ENCODE measurements at places on chromosomes 5 and 9. TPM values are rescaled to one million over a fixed set of nuclear protein-coding genes. Genes with fewer than 3 reads are reported as not detected.
A peak's percentile ranks its signal among the peaks of the same experiment; 100 is the strongest.

Gene MEIKIN
- polyA plus RNA-seq = not detected

Gene DNAJC25
- 6.7 TPM for polyA plus RNA-seq

Gene GMCL2
- polyA plus RNA-seq = not detected

Gene GFI1B
- polyA plus RNA-seq = 0.14 TPM

Gene FOXD4L6
- not detected for polyA plus RNA-seq

Gene SLCO6A1
- not detected for polyA plus RNA-seq

Gene WDR38
- polyA plus RNA-seq = not detected

Gene WNT8A
- polyA plus RNA-seq = not detected

Gene NUTM2G
- polyA plus RNA-seq = not detected

Gene RARS1
- 18.4 TPM for polyA plus RNA-seq

Gene PCDHA4
- polyA plus RNA-seq = 0.70 TPM

Gene PDE6A
- not detected for polyA plus RNA-seq

Gene SLC22A5
- 7.1 TPM for polyA plus RNA-seq

GRCh38 chr9:32707326-32707725 lies 71.9 kb upstream of the TAF1L start:
- no peak overlapping the region for H3K27ac ChIP-seq
- no peak for DNase-seq

- H3K4me3 ChIP-seq = no peak overlapping the region
- no peaks in the 10 kb centered on the region for H3K27me3 ChIP-seq
- no peaks in the 10 kb centered on the region for H3K36me3 ChIP-seq
- DNase-seq = no peak
These were observed 20.2 kb upstream of the EGFL7 start for GRCh38 chr9:136642439-136642921.

DNA sequence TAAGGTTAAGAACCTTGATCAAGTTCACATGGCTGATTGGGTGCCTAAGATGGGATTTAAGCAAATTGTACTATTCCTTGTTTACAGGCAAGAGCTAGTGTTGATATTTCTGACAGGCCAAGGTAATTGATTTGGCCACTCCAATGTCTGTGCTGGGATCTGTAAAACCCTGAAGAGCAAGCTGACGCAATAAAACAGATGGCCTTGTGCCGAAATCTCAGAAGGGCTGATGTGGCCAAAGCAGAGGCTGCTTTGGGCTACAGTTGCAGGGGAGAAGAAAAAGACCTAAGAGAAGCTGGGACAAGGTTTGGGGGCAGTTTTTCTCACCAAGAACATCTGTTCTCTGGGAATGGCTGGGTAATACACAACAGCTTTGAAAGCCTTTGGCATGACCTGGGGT lies 463.2 kb upstream of the ZNF608 start:
- peaks cover 5% of the 10 kb centered on the region for H3K4me1 ChIP-seq
- H3K27me3 ChIP-seq = no peaks in the 10 kb centered on the region
- H3K4me3 ChIP-seq = no peak overlapping the region
- peak; percentile 71 for DNase-seq
- H3K27ac ChIP-seq = no peak overlapping the region

- no peaks in the 10 kb centered on the region for H3K27me3 ChIP-seq
- no peak overlapping the region for H3K4me3 ChIP-seq
- peaks cover 19% of the 10 kb centered on the region for H3K4me1 ChIP-seq
- peak overlapping the region; percentile 2 for H3K27ac ChIP-seq
- peak; percentile 12 for DNase-seq
- no peaks in the 10 kb centered on the region for H3K36me3 ChIP-seq
These were observed 319.5 kb downstream of the ADGRV1 start for GRCh38 chr5:90878081-90878480.

- no peaks in the 10 kb centered on the region for H3K4me1 ChIP-seq
- H3K27me3 ChIP-seq = no peaks in the 10 kb centered on the region
- H3K36me3 ChIP-seq = no peaks in the 10 kb centered on the region
- no peak overlapping the region for H3K27ac ChIP-seq
- no peak for DNase-seq
- no peak overlapping the region for H3K4me3 ChIP-seq
These were observed 175.3 kb upstream of the BRINP1 start for GRCh38 chr9:119544492-119544891.

DNA sequence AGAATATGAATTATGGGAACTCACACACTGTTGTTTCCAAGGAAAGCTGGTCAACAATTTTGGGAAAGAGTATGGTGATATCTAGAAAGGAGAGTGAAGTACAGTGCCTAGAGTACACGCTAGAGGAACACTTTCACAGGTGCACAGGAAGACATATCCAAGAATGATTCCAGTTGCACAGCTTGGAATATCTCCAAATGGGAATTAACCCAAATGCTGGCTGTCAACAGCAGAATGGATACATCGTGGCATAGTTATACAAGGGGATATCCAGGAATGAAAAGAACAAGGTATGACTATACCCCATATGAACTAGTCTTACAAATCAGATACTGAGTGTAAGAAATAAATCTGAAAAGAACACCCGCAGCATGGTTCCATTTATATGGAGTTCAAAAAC lies 231.3 kb downstream of the FSTL4 start:
- no peaks in the 10 kb centered on the region for H3K27me3 ChIP-seq
- no peak for DNase-seq
- H3K36me3 ChIP-seq = no peaks in the 10 kb centered on the region

GRCh38 chr5:153158608-153159007 lies 331.9 kb upstream of the GRIA1 start:
- no peak overlapping the region for H3K27ac ChIP-seq
- no peaks in the 10 kb centered on the region for H3K36me3 ChIP-seq
- no peaks in the 10 kb centered on the region for H3K27me3 ChIP-seq
- no peaks in the 10 kb centered on the region for H3K4me1 ChIP-seq

DNA sequence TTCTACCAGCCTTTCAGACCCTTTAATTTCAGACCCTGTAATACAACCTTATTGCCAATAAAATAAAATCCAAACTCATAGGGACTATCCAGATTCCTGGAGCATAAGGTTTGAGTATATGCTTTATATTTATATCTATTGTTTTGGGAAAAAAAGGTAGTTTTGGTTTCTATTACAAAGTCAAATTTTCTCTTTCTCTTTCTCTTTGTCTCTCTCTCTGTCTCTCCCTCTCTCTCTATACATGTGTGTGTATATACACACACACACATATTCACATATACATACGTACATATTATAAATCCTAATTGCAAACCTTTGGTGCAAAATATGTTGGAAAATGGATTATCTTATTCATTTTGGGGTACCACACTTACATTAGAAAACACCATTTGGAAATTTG lies 39.0 kb downstream of the TMEM232 start:
- no peaks in the 10 kb centered on the region for H3K4me1 ChIP-seq
- no peak overlapping the region for H3K27ac ChIP-seq
- no peak for DNase-seq

DNA sequence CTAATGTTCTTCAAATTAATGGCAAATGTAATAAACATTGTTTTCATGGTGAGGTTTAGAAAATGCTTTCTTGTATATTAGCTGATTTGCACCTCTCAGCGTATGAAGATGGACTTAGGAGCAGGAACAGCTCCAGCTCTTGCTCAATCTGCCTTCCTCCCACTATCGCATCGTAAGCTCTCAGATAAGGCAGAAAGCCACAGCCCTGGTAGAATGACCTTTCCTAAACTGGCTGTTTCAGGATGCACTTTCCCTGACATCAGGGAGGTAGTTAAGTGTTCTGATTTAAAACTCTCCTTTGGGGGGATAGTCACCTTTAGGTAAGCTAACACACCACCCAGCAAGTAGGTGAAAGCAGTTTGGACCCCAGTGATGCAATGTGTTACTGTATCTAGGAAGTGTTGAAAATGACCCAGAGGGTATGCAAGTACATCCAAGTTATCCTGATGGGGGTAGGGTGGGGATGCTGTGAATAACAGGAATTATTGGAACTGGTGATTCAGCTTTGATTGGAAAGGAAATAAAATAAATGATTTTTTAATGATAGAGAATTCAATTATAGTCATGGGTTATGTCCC lies 72.3 kb downstream of the LMNB1 start:
- H3K4me3 ChIP-seq = no peak overlapping the region
- H3K4me1 ChIP-seq = no peaks in the 10 kb centered on the region
- no peaks in the 10 kb centered on the region for H3K27me3 ChIP-seq

GRCh38 chr9:126295082-126295477 lies 31.5 kb upstream of the MVB12B start:
- DNase-seq = no peak
- H3K4me1 ChIP-seq = no peaks in the 10 kb centered on the region
- H3K27me3 ChIP-seq = no peaks in the 10 kb centered on the region
- no peak overlapping the region for H3K4me3 ChIP-seq
- no peaks in the 10 kb centered on the region for H3K36me3 ChIP-seq
- H3K27ac ChIP-seq = no peak overlapping the region

DNA sequence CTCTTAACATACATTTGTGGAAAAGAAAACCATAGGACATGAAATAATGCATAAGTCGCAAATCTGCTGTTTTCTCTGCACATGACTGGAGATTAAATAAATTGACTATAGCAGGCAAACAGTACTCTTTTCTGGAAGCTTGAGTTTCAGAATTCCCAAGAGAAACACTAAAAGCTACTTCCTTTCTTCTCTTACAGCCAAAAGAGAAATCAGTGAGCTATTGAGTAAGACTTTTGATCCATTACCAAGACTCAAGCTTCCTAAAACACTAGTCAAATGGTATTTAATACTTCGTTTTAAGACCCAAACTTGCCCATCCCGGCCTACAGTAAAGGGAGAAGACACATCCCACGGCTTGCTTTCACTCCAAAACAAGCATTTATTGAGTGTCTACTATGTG lies 335.8 kb upstream of the PUM3 start:
- H3K27me3 ChIP-seq = no peaks in the 10 kb centered on the region
- DNase-seq = no peak
- no peaks in the 10 kb centered on the region for H3K4me1 ChIP-seq
- H3K36me3 ChIP-seq = no peaks in the 10 kb centered on the region
- H3K4me3 ChIP-seq = no peak overlapping the region

GRCh38 chr5:146467760-146468159 lies 20.6 kb downstream of the TCERG1 start:
- no peak overlapping the region for H3K27ac ChIP-seq
- no peak overlapping the region for H3K4me3 ChIP-seq
- no peak for DNase-seq
- H3K4me1 ChIP-seq = no peaks in the 10 kb centered on the region
- H3K36me3 ChIP-seq = peaks cover 35% of the 10 kb centered on the region

GRCh38 chr9:124270504-124271335 lies 13.0 kb downstream of the NEK6 start:
- H3K4me3 ChIP-seq = no peak overlapping the region
- DNase-seq = peak; percentile 87
- H3K27me3 ChIP-seq = no peaks in the 10 kb centered on the region
- no peaks in the 10 kb centered on the region for H3K36me3 ChIP-seq
- peak overlapping the region; percentile 29 for H3K27ac ChIP-seq

- H3K27me3 ChIP-seq = no peaks in the 10 kb centered on the region
- H3K36me3 ChIP-seq = no peaks in the 10 kb centered on the region
- no peaks in the 10 kb centered on the region for H3K4me1 ChIP-seq
- H3K27ac ChIP-seq = no peak overlapping the region
These were observed 34.2 kb downstream of the MTAP start for GRCh38 chr9:21836437-21837161.

- H3K27me3 ChIP-seq = no peaks in the 10 kb centered on the region
- H3K4me1 ChIP-seq = no peaks in the 10 kb centered on the region
- no peak overlapping the region for H3K27ac ChIP-seq
These were observed 113.2 kb downstream of the PALM2AKAP2 start for GRCh38 chr9:109893241-109893640.

- no peaks in the 10 kb centered on the region for H3K27me3 ChIP-seq
- no peak overlapping the region for H3K4me3 ChIP-seq
- no peaks in the 10 kb centered on the region for H3K36me3 ChIP-seq
- peaks cover 19% of the 10 kb centered on the region for H3K4me1 ChIP-seq
These were observed 114.1 kb downstream of the DAPK1 start for GRCh38 chr9:87611776-87612175.

DNA sequence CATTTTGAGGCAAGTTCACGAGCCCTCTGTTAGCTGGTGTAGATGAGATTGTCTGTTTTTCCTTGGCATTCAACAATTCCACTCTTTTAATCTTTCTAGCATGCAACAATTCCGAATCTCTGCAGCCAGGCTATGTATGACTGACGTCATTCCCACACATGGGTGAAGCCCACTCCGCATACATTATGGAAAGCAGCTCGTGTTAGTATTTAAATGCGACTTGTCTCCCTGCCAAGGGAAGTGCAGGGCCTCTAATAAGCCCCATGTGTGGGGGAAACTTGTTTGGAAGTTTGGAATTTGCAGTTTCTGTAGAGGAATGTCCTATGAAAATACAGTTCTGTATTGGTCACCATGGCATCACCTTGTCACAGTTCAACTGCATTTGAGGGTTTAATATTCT lies 146.0 kb upstream of the FBXL7 start:
- DNase-seq = no peak
- no peaks in the 10 kb centered on the region for H3K4me1 ChIP-seq
- no peak overlapping the region for H3K27ac ChIP-seq
- no peak overlapping the region for H3K4me3 ChIP-seq
- H3K36me3 ChIP-seq = no peaks in the 10 kb centered on the region
- H3K27me3 ChIP-seq = no peaks in the 10 kb centered on the region

DNA sequence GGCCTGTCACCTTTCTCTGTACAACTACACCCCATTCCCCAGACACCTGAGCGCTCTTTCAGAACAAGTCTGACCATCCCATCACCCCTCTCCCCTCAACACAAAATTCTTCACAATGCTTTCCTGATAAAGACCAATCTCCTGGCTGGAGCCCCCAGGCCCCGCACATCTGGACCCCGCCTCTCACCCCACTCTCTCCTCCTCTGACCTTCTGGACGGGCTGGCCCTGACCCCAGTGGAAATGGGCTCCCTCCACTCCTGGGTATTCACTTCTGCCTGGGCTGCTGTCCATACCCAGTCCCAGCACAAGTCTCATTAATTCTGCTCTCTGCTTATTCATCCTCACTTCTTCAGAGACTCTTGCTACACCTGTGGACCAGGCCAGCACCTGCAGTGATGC lies 2.1 kb upstream of the SPOCK1 start:
- H3K4me1 ChIP-seq = no peaks in the 10 kb centered on the region
- no peak overlapping the region for H3K27ac ChIP-seq
- no peak overlapping the region for H3K4me3 ChIP-seq
- H3K36me3 ChIP-seq = no peaks in the 10 kb centered on the region
- H3K27me3 ChIP-seq = peaks cover 8% of the 10 kb centered on the region
- no peak for DNase-seq

- H3K4me1 ChIP-seq = no peaks in the 10 kb centered on the region
- no peak for DNase-seq
- no peaks in the 10 kb centered on the region for H3K27me3 ChIP-seq
- H3K27ac ChIP-seq = no peak overlapping the region
These were observed 1.0 kb upstream of the CRB2 start for GRCh38 chr9:123354806-123355508.

Measured in pancreas (tissue), 10 donors.